ENCODE measurements at places on chromosomes 3 and 15.

DNA sequence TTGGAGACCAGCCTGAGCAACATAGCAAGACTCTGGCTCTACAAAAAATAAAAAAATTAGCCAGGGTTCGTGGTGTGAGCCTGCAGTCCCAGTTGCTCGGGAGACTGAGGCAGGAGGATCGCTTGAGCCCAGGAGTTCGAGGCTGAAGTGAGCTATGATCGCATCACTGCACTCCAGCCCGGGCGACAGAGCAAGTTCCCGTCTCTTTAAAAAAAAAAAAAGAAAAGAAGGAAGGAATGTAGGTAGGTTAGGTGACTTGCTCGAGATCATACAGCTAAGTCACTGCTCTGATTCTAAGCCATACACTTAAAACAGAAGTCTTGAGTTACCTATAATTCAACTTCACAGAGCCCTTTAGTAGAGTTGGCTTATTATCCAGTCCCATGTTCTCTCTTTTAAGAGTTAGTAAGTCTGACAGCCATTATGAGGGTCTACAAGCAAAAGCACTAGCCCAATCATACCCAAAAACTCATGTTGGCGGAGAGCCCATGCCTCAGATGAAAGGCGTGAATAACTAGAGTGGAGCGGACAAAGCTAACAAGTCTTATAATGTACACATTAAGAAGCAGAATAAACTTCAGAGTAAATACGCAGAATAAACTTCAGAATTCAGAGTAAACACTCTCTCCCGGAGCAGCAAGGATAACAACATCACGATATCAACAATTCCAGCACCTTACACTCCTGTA, 768 bp downstream of the AAGAB start:
- no peak for DNase-seq
- peak overlapping the region; percentile 91 for H3K27ac ChIP-seq
- peak overlapping the region; percentile 85 for H3K4me3 ChIP-seq
- peaks cover 16% of the 10 kb centered on the region for H3K4me1 ChIP-seq
- H3K27me3 ChIP-seq, result no peaks in the 10 kb centered on the region
- H3K36me3 ChIP-seq, result no peaks in the 10 kb centered on the region

DNA sequence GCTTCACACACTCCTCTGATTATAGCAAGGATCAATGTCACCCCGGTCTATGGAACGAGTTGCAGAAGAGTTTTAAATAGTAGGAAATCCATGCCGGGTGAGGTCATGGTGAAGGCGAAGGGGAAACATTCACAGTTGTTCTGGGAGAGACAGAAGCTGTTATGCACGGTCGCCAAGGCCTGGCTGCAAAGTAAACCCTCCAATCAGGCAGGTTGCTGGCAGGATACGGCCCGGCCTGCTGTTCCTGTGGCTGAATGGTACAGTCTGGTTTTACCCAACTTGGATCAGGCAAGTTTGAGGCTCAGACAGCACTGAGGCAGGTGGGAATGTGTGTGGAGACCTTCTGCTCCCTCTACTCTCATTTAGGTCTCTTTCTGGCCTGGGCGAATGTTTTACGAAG, 45.3 kb upstream of the ATP2B2 start:
- DNase-seq, result no peak
- H3K36me3 ChIP-seq, result no peaks in the 10 kb centered on the region

DNA sequence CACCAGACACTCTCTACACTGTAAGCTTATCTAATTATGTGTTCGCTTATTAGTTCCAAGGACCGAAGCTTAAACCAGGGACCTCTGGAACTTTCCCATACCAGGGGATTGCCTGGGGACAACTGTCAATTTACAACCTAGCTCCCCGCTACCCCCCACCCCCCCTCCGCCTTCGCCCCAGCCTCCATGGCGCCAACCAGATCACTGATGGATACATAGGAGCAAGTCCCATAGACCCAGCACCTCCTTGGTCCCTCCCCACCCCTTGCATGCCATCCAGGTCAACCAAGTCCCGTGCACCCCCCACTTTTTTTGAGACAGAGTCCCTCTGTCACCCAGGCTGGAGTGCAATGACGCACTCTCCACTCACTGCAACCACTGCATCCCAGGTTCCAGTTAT, 930 bp upstream of the PDCD7 start:
- H3K4me1 ChIP-seq, result peaks cover 27% of the 10 kb centered on the region
- H3K27me3 ChIP-seq, result no peaks in the 10 kb centered on the region
- H3K27ac ChIP-seq, result peak overlapping the region; percentile 71

GRCh38 chr3:124132813-124133212, 140.9 kb upstream of the ROPN1 start:
- no peaks in the 10 kb centered on the region for H3K27me3 ChIP-seq
- no peaks in the 10 kb centered on the region for H3K36me3 ChIP-seq
- no peaks in the 10 kb centered on the region for H3K4me1 ChIP-seq
- DNase-seq, result no peak

DNA sequence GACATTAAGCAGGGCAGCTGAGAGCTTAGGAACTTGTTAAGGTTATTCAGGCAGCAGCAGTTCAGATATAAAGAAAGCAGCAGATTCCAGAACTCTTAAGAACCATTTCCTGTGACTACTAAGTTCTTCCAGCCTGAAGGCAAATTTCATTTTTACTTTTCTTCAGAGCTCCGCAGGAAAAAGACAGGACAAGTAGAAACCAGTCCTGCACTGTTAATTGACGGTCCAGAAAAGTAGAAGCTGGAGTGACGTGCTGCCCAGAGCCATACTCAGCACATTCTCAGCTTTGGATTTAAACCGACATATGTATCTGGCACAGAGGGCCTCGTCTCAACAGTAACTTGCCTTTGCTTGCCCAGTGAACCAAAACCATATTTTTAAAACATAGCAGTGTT, 219.4 kb upstream of the STRIT1 start:
- H3K27ac ChIP-seq, result no peak overlapping the region
- H3K4me3 ChIP-seq, result no peak overlapping the region
- no peaks in the 10 kb centered on the region for H3K36me3 ChIP-seq
- DNase-seq, result no peak
- no peaks in the 10 kb centered on the region for H3K4me1 ChIP-seq
- H3K27me3 ChIP-seq, result no peaks in the 10 kb centered on the region

GRCh38 chr15:38796589-38796988, 232.0 kb upstream of the RASGRP1 start:
- no peak overlapping the region for H3K27ac ChIP-seq
- no peaks in the 10 kb centered on the region for H3K36me3 ChIP-seq
- H3K27me3 ChIP-seq, result peaks cover 2% of the 10 kb centered on the region
- no peak overlapping the region for H3K4me3 ChIP-seq
- H3K4me1 ChIP-seq, result no peaks in the 10 kb centered on the region
- DNase-seq, result no peak

GRCh38 chr3:183381179-183381578, 47.2 kb downstream of the MCF2L2 start:
- H3K27me3 ChIP-seq, result no peaks in the 10 kb centered on the region
- no peak overlapping the region for H3K4me3 ChIP-seq
- no peaks in the 10 kb centered on the region for H3K4me1 ChIP-seq
- DNase-seq, result no peak

DNA sequence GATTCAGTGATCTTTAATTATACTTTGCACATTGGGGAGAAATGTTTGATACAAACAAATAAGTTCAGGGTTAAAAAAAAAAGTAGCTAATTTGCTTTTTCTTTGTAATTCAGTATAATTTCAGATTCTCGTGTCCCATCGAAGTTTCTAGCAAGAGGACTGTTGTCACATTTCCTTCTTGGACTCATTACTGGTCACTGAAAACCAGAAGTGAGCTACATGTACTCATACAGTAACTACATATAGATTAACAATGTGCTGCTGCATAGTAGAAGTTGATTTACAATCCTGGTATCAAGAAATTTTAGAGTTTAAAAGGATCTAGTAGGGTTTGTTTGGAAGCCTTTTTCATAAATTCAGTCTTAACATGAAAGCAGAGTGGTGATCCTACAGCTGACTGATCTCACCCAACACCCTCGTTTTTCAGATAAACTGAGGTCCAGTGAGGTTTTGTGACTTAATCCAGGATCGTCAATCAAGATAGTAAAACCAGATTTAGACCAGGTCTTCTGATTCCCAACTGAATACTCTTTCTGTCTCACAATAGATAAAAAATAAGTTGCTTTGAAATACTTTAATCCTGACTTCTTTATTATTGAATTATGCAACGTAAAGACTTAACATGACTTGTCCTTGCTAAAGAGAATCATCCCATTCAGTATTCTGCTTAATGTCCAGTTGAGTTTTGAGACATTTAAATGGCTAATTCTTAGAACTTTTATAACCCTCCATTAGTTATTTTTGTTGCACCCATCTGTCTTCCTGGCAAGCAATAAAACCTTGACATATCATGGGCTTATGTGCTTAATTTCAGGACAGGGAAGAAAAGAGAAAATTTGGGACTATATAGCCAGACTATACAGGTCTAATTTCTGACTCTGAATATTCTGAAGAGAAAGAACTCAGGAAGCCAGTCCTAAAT, 2.8 kb downstream of the SEC62 start:
- no peak overlapping the region for H3K4me3 ChIP-seq
- DNase-seq, result no peak
- no peaks in the 10 kb centered on the region for H3K36me3 ChIP-seq
- H3K27ac ChIP-seq, result no peak overlapping the region
- H3K27me3 ChIP-seq, result no peaks in the 10 kb centered on the region

Measured in CD8-positive, alpha-beta memory T cell (primary cell).